ENCODE measurements at places on chromosomes 12 and 14.
A peak's percentile ranks its signal among the peaks of the same experiment; 100 is the strongest.

GRCh38 chr14:75803765-75804164 is 142.7 kb downstream of the TTLL5 start:
- no peak for DNase-seq

DNA sequence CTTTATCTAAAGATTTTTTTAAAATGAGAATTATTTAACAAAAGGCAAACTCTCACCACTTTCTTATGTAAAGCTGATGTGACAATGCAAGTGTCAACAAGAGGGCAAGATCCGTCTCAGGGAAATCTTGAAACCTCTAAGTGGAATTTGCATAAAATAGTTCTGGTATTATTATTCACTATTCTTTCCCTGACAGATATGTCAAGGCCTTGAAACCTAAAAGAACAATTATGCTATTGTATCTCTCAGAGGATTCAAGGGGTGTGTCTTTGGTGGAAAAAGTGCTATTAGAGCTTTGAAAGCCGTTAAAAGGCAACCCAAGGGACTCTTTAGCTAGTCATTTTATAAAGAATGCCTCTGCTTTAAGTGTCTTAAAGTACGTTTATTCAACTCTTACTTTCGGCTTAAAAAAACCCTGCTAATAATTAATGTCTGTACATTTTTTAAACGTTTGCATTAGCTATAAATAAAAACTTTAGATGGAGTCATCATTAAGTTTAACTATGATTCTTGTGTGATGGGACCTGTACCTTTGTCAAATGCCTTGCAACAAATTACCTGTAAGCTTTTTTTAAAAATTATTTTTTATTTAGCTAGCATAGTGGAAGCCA is 585.5 kb downstream of the VRK1 start:
- no peak for DNase-seq

GRCh38 chr12:121576851-121577391 is 3.9 kb downstream of the KDM2B start:
- peak; percentile 83 for DNase-seq

DNA sequence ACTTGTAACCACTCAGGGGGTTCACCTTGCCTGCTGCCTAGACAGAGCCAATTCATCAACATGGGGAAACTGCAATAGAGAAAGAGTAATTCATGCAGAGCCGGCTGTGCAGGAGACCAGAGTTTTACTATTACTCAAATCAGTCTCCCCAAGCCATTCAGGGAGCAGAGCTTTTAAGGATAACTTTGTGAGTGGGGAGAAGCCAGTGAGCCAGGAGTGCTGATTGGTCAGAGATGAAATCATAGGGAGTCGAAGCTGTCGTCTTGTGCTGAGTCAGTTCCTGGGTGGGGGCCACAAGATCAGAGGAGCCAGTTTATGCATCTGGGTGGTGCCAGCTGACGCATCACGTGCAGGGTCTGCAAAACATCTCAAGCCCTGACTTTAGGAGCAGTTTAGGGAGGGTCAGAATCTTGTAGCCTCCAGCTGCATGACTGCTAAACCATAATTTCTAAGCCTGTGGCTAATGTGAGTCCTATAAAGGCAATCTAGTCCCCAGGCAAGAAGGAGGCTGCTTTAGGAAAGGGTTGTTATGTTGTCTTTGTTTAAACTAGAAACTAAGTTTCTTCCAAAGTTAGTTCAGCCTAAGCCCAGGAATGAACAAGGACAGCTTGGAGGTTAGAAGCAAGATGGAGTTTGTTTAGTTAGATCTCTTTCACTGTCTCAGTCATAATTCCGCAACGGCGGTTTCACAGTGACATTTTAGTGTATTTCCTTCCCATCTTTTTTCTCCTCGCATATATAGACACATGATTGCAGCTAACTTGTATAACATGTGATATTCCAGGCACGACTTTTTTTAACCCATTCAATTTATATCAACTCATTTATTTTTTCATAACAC is 68.9 kb upstream of the NCOR2 start:
- DNase-seq = peak; percentile 47

GRCh38 chr12:43694879-43695278 is 63.7 kb downstream of the PUS7L start:
- no peak for DNase-seq

DNA sequence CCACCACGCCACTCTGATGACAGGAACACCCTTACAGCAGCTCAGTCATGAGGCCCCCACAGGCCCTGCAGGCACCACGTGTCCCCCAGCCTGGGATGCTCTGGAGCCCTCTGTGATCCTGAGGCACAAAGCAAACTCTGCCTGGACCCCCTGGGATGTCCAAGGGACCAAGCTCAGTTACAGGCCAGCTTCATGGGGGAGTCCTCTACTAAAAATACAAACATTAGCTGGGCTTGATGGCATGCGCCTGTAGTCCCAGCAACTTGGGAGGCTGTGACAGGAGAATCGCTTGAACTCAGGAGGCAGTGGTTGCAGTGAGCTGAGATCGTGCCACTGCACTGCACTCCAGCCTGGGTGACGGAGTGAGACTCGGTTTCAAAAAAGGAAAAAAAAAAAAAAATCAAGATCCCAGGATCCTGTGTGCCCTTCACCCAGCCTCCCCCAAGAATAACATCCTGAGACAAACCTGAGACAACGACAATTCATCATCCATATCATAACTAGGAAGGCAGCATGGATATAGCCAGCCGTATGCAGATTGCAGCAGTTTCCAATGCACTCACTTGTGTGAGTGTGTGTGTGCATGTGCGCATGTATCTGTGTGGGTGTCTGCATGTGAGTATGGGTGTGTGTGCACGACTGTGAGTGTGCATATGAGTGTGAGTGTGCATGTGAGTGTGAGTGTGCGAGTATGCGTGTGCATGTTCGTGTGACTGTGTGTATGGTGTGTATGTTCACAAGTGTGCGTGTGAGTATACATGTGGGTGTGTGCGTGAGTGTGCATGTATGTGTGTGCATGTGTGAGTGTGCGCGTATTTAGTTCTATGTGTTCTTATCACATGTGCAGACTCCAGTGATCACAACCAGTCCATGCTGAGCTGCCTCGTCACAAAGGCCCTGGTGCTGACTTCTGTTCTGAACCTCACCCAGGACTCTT is 52.1 kb downstream of the NCOR2 start:
- no peak for DNase-seq
